Pancreas (tissue), 10 donors: ENCODE measurements at places on chromosomes 7 and 10.

DNA sequence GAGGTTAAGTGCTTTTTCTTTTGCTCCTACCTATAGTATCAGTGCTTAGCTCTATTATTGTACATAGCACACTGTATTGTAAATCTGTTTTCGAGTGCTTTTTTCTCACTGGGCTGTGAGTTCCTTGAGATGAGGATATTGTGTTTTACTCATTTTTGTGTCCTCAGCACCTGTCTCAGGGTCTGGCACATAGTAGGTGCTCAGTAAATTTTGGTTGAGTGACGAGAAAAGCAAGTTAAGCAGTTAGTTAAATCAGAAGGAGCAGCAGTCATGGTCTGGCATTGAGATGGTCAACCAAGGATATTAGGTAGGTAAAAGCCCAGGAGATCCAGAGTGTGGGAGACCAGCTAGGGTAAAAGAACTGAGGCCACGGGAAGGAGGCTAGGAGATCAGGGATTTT lies 51.2 kb downstream of the AP3M1 start:
- DNase-seq, result no peak

DNA sequence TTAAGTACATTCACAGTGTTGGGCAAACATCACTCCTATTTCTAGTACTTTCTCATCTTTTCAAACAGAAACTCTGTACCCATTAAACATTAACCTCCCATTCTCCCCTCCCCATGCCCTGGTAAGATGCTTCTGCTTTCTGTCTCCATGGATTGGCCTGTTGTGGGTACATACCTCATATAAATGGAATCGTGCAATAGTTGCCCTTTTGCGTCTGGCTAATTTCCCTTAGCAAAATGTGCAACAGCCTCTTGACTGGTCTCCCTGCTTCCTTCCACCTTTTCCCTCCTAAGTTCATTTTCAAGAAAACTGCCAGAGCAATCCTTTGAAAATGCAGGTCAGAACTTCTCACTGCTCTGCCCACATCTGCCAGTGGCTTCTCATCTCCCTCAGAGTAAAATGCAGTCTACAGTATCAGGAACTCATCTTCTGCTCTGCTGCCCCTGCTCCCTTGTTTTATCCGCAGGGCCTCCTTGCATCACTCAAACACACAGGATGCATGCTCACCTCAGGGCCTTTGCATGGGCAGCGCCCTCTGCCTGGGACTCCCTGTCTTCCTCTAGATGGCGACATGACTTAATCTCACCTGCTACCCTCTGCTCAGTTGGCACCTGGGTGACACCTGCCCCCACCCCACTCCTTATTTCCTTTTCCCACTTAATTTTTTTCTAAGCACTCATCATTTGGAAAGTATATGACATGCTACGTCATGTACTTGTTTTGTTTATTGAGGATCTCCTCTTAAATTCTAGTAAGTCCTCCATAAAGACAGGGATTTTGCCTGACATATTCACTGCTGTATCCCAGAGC lies 44.3 kb upstream of the ECHDC3 start:
- DNase-seq, result no peak

- no peak for DNase-seq
Observed at GRCh38 chr7:132636581-132636980, 60.3 kb upstream of the PLXNA4 start.

GRCh38 chr7:47651355-47652317 lies 69.7 kb upstream of the TNS3 start:
- no peak for DNase-seq

- DNase-seq, result no peak
Observed at GRCh38 chr7:65230231-65230630, 143.4 kb upstream of the ZNF92 start.

- no peak for DNase-seq
Observed at GRCh38 chr10:71708301-71708703, 11.3 kb downstream of the C10orf105 start.

DNA sequence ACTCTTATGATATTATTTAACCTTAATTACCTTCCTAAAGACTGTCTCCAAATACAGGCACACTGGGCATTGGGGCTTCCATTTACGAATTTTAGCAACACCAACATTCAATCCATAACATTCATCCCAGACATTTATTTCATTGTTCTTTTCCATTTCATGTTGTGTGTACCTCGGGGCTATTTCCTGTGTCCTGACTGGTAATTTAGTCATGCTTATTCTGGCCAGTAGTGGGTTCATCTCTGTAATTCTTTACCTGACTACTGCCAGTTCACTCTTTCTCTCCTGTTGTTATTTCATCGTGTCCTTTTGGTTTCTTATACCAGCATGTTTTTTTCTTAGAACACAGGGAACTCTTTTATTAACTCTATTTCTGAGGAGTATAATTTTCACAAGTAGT lies 225.7 kb downstream of the PLXDC2 start:
- DNase-seq, result no peak

- DNase-seq, result no peak
Observed at GRCh38 chr7:20358762-20359282, 28.1 kb downstream of the ITGB8 start.

- no peak for DNase-seq
Observed at GRCh38 chr10:84743483-84743882, 415.1 kb downstream of the CCSER2 start.

GRCh38 chr7:139384611-139385010 lies 24.9 kb downstream of the LUC7L2 start:
- no peak for DNase-seq
